ENCODE measurements at places on chromosomes 3 and 15.

DNA sequence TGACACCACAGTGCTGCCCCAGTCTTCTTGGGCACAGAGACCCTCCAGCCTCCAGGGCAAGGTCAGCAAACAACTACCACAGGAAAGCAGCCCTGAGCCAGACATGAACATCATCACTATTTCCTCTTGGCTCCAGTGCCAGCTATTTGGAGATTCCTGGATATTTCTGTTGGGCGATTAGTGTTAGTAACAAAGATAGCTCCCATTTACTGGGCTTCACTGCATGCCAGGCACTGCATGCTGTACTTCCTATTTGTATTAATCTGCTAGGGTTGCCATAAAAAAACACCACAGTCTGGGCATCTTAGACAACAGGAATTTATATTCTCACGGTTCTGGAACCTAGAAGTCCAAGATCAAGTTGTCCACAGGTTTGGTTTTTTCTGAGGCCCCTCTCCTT, 255.1 kb upstream of the STT3B start:
- no peak for DNase-seq

DNA sequence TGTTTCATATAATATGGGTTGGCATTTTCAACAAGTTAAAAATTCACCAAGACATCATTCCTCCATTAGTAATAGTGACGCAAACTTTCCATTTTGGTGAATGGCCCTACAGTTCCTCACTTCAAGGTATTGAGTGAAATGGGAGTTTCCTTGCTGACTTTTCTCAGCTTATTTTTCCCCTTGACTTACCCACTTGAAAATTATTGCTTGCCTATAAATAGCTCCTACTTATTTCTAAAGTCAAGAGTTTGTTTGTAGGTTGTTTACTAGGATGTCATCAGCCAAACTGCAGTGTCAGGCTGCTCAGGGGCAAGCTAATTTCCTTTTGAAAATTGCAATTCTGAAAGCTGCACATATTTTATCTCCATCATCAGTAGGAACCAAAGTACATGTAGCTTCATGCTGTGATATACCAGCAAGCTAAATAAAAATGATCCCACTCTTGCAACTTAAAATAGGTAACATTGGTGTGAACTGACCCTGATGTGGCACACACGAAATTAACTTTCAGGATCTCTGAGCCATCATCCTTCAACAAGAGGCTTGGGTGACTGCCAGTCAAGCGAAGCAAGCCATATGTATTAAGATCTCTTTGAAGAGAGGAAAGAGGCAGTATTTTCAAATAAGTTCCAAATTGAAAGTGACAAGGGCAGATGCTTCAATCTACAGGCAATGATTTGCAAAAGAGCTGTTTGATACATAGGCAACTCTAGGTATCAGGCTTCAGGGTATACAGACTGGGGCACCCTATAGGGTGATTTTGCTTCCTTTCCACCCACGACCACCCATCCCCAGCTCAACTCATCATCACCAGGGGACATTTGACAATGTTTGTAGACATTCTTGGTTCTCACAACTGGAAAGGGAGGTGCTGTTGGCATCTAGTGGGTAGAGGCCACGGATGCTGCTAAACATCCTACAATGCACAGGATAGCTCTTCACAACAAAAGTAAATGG, 66.8 kb upstream of the RASGRP1 start:
- no peak for DNase-seq

GRCh38 chr3:170961616-170962400, 53.4 kb upstream of the EIF5A2 start:
- DNase-seq = peak; percentile 59

DNA sequence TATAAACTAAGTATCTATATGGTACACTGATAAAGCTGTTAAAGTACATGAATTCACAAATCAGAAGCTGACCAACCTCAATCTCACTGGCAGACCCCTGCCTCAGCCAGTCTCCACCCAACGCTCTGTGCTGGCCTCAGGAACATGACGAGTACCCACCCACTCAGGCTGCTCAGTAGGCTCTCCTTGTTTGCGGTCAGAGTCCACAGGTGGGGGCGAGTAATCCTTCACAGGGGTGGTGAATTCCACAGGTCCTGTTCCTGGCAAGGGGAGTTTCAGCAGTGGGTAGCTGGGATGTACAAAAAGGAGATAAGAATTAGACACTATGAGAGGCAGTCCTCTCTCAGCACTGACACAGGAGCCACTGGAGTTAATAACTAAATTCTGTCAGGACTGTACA, 40.9 kb downstream of the SCAP start:
- no peak for DNase-seq

Measured in ACHN (cell line).